ENCODE measurements at places on chromosomes 5 and 9.

DNA sequence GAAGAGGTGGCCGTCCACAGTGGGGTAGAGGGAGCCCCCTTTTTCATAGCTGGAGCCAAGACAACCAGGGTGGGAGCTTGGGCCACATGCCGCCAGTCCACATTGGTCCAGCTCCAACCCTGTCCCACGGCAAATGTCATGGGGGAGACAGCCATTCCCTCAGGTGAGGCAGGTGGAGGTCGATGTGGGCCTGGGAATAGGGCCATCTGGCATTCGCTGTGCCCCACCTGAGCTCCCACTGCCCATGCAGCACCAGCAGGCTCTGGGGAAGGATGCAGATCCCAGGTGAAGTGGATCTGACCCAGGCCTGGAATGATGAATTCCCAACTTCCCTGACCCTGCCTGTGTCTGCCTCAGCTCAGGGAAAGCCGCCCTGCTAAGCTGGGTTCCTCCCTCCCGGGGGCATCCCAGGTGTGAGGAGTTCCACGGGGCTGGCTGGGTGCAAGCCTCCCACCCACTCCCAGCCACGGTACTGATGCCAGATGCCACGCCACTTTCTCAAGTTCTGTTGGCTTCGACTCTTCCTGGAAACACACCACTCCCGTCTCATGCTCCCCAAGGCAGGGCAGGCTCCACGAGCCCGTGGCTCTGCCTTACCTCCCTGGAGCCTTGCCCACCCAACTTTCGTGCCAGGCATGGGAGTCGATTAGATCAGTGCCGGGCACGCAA, 25.2 kb upstream of the FCN2 start:
- no peak for DNase-seq

GRCh38 chr5:134113363-134113889, 1.1 kb upstream of the TCF7 start:
- DNase-seq: no peak

- peak; percentile 11 for DNase-seq
Observed at GRCh38 chr5:112228667-112229066, 190.4 kb downstream of the EPB41L4A start.

DNA sequence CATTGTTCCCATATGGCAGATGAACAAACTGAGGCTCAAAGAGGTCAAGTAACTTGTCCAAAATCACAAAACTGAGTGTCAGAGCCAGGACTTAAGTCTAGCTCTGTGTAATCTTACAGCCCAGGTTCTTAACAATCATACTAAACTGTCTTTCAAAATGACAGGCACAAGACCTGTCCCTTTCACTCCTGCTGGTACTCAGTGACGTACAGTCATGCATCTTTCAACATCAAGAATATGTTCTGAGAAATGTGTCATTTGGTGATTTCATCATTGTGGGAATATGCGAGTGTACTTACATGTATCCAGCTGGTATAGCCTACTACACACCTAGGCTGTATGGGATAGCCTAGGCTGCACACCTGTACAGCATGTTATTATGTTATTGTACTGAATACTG, 646.8 kb upstream of the WWC1 start:
- DNase-seq: peak; percentile 75

DNA sequence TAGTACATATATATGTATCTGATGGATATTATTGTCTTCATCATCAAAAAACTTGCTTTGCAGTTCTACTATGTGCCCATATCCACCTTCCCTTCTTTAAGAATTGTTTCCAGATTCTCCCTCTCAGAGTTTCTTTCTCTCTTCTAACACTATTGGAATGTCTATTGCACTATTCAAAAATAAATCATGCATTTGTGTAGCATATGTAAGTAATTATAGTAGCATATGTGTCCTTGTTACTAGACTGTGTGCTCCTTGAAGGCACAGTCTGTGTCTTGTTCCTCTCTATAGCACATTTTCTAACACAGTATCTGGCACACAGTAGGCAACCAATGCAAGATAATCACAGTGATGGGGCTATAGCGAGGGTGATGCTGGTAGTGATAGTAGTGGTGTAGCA, 43.4 kb upstream of the TRIM32 start:
- DNase-seq: no peak

GRCh38 chr5:144203750-144204596, 33.3 kb downstream of the KCTD16 start:
- peak; percentile 76 for DNase-seq

All from amniotic epithelial cell (primary cell).